ENCODE measurements at places on chromosomes 2 and 18.

- DNase-seq = no peak
These were observed 13.4 kb downstream of the MYO3B start for GRCh38 chr2:170191166-170191866.

DNA sequence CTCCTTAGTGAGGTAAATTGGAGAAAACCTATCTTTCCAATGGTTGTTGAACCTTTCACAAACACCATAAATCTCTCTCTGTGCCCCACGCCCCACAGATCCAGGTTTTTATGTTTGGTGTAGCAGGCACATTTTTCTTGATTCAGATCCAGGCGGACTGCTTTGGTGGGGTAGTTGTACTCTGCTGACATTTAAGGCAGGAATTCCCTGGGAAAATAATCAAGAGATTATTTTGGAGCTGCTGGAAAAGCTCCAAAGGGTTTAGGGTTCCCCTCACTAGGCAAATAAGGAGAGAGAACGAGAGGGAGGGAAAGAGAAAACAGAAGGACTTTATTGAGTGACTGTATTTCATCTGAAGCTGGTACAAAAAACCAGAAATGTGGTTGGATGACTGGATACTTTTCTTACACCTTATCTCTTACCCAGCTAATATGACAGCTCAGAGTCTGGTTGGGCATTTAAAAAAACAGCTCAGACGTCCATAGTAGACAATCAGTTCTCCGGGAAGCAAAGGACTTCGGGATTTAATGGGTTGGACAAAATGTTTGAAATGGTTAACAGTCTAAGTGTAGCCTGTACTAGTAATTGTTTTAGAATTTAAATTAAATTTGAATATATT, 3.6 kb upstream of the AQP4 start:
- no peak for DNase-seq

DNA sequence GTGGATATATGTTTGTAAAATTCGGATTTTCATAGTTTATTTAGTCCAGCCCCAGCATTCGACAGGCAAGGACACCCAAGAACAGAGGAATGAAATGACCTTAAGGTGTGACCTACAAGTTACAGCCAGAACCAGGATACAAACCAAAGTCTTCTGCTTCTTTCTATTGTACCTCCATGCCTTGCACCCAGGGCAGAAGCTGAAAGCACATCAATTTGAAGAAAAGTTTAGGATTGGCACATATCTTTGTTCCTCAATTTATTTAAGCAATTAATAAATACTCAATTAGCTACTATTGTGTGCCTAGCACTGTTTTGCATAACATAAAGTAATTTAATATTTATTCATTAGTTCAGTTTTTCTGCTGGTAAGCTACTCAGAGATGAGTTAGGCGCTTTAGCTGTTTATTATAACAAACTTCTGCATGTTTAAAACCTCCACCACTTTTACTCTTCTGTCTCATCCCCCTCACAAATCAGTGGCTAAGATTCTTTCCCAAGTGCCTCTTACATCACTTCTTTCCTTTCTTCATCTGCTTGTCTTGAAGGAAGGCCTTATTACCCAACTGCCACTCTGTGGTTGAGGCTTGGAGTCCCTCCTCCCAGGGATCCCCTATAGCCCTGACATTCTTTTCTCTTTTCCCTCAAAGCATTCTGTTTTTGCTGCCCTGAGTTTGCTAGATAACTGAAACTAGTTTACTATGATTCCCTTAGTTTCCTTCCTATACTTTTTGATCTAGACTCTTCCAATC, 37.1 kb upstream of the DARS1 start:
- DNase-seq = no peak

DNA sequence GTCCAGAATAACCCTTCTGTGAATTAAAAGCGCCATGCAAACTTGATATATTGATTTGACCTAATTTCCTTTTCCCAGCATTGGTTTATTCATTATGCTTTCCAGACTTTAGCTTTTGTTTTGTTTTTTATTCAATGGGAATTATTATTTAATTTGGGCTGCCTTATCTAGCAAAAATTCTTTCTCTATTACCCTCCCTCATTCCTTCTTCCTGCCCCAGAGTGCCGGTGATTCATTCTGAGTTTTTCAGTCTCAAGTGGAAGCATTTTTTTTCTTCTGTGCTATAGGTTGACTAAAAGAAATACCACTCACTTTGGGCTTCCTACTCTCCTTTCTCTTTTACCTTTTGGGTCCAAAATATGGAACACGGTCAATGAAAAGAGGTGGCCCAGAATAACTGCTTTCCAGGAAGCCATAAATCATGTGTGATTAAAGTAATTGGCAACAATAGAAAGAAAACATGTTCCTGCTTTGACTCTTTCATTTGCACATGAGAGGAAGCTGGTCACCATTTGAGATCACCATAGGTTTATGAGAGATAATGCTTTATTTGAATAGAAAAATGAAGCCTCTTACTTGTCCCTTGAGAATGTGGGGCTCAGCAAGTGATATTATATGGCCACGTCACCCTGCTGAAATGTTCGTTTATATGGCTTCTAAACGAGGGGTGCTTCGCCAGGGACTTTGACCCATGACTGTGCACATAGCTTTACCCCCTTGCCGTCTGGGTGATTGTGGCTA, 422.8 kb upstream of the ZEB2 start:
- no peak for DNase-seq

DNA sequence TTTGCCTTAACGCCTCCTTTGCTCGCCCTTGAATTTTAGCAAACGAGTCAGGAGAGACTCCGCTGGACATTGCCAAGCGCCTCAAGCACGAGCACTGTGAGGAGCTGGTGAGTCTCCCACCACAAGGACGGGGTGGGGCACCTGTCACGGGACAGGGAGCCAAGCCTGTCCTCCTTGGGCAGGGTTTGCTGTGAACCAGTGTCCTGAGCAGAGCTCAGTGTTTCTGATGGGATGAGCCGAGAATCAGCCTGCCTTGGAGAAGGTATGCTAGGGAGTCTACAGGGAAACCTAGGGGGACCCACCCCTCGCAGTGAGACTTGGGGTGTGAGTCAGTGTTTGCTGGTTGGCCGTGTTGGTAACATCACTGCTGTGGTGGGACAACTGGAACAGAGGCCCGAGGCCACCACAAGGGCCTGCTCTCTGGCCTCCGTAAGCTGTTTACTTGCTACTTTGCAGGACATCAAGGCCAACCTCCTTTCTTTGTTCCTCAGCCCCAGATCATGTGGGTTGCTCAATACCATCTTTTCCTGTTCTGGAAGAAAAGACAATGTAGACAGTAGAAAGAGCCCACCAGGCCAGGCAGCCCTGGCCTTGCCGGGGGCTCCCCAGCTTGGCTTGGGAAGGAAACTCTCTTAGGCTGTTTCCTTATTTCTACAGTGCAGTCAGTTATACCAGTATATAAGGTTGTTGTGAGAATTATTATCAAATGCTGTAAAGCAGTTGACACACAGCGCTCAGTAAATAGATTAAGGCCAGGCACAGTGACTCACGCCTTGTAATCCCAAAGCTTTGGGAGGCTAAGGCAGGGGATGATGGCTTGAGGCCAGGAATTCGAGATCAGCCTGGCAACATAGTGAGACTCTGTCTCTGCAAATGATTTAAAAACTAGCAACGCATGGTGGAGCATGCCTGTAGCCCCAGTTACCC, 42.4 kb downstream of the ITGB1BP1 start:
- DNase-seq = peak; percentile 79

GRCh38 chr2:31275976-31276375, 42.0 kb downstream of the EHD3 start:
- no peak for DNase-seq

- DNase-seq = no peak
These were observed 1.9 kb downstream of the TFPI start for GRCh38 chr2:187552381-187552780.

DNA sequence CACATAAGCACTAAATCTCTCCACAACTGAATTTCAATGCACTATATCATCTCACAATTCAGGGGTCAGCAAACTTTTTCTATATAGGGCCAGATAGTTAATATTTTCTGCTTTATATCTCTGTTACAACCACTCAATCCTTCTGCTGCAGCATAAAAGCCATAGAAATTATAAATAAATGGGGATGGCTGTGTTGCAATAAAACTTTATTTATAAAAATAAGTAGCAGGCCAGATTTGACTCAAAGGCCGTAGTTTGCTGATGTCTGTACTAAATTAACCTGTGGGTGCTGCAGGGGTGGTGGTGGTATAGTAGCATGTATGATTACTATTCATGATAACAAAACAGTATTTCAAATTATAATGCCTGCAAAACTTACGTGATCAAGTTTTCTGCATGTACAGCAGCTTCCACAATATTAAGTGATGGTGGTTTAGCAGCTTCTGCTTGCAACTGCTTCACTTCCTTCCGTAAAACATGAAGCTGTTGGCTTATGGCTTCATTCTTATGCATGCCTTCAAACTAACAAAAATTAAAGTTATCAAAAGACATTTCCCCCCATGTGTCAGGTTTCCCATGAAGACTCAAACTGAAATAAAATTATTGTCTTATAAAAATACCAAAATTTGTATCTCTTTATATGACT, 64.1 kb downstream of the SIGLEC15 start:
- DNase-seq = no peak

DNA sequence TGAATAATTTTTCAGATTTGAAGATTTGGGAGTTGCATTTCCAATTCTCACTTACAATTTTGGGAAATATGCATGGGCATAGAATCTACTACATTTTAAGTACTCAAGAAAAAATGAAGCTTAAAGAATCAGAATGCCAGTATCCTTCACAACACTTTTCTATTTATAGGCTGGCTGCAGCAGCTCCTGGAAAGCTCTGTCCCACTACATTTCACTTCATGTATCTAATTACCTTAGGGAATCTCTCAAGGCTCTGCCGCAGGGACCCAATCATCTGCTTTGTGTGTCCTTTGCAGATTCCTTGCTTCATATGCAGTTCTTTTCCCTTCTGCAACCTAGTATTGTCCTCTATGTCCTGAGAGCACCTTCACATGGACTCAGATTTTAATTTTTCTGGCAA, 102.9 kb downstream of the NUP35 start:
- DNase-seq = no peak

All from sigmoid colon (tissue), 7 donors.